ENCODE measurements at places on chromosomes 11 and 22. TPM values are rescaled to one million over a fixed set of nuclear protein-coding genes. Genes with fewer than 3 reads are reported as not detected.

Gene GAS2
- 6.2 TPM for polyA plus RNA-seq

Gene SLC22A6
- polyA plus RNA-seq = not detected

Gene LRRC10B
- polyA plus RNA-seq = 0.65 TPM

Gene SLC22A8
- 0.22 TPM for polyA plus RNA-seq

Gene MS4A12
- not detected for polyA plus RNA-seq

Gene F2
- 0.27 TPM for polyA plus RNA-seq

Gene OTOG
- polyA plus RNA-seq = 0.49 TPM

Gene SOX6
- 7.0 TPM for polyA plus RNA-seq

Gene SCN3B
- 0.77 TPM for polyA plus RNA-seq

Gene OR5P2
- polyA plus RNA-seq = not detected

Gene SSTR3
- polyA plus RNA-seq = not detected

Gene EIF3D
- 159 TPM for polyA plus RNA-seq

Gene NPAS4
- 1.5 TPM for polyA plus RNA-seq

Gene RIC3
- polyA plus RNA-seq = 22.1 TPM

Gene MAML2
- 5.5 TPM for polyA plus RNA-seq

Gene KCNK4
- not detected for polyA plus RNA-seq

Gene FGF4
- not detected for polyA plus RNA-seq

Gene DEUP1
- polyA plus RNA-seq = 2.0 TPM

Gene PI4KA
- 85.2 TPM for polyA plus RNA-seq

Gene CNTF
- polyA plus RNA-seq = 0.23 TPM

Gene DYNC2H1
- polyA plus RNA-seq = 9.0 TPM

Gene DKK3
- polyA plus RNA-seq = 226 TPM

Gene CABP7
- 0.11 TPM for polyA plus RNA-seq

Gene FADS3
- 48.0 TPM for polyA plus RNA-seq

Gene PPARA
- polyA plus RNA-seq = 11.8 TPM

Measured in cardiac muscle cell (in vitro differentiated cells and primary cell).